C1 segment of cervical spinal cord (tissue), 14 donors: ENCODE measurements at places on chromosomes 5 and 9.

DNA sequence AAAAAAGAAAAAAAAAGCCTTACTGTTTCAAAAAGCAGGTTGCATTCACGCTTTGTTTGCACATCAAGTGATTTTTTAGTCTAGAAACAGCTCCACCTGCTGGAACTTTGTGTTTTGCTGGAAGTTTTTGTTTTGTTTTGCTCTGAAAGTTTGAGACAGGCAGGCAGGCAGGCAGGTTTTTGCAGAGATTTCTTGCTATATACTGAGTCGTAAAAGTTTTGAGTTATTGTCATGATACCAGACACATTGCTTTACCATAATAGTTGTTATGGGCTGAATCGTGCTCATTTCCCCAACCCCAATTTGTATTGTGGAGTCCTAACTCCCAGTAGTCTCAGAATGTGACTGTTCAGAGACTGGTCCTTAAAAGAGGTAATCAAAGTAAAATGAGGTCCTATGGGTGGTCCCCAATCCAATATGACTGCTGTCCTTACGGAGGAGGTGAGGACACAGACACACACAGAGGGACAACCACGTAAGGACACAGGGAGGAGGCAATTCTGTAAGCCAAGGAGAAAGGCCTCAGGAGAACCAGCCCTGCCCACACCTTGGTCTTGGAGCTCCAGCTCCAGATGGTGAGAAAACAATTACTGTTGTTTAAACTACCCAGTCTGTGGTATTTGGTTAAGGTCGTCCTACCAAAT lies 20.9 kb downstream of the OR2Y1 start:
- no peak for DNase-seq

DNA sequence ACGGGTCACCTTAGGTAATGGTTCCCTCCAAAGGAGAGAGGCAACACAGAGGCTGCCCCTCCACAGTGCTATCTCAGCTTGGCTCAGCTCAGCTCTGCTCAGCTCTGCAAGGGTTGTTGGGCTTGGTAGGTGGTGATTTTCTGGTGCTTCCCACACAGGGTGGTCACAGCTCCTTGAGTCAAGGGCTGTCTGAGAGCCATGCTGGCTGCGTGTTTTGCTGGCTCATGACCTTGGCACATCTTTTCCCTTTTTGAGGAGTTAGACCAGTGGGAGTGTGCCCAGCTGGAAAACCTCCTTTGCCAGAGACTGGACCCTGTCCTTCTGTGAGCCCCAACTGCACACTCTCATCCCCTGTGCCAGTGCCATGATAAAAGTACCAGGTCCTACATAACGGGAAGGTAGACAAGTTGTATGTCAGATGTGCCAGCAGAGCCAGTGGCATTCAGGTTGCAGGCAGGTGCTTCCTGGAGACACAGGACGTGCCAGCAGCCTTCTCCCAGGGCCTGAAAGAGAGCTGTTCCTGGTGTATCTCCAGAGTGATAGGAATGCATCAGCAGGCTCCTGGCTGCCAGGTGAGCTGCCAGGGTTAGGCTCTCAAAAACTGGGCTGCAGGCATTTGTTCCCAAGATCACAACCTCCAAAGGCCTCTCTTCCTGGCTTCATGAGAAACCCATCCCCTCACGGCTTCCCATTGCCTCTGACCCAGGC lies 118.6 kb upstream of the CXCL14 start:
- DNase-seq = no peak

DNA sequence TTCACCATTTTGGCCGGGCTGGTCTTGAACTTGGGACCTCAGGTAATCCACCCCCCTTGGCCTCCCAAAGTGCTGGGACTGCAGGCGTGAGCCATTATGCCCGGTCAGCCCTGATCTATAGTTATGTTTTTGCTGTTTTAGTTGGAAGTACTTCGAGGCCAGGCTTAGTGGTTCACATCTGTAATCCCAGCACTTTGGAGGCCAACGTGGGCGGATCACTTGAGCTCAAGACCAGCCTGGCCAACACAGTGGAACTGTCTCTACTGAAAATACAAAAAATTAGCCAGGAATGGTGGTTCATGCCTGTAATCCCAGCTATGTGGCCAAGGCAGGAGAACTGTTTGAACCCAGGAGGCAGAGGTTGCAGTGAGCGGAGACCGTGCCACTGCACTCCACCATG lies 2.0 kb downstream of the HSPA9 start:
- no peak for DNase-seq

DNA sequence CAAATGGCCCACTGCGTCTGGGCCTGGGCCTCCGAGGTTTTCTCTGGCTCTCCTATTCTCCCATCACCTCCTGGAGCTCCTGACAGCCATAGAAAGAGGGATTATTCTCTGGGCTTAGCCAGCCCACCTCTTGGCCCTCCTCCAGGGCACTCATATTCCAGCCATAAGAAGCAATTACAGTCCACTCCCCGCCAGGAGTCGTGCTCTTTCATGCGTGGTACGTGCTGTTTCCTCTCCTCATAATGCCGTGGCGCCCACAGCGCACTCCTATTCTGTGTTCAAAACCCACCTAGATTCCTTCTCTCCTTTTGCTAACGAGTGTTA lies 240.8 kb upstream of the ZNF462 start:
- DNase-seq = no peak

DNA sequence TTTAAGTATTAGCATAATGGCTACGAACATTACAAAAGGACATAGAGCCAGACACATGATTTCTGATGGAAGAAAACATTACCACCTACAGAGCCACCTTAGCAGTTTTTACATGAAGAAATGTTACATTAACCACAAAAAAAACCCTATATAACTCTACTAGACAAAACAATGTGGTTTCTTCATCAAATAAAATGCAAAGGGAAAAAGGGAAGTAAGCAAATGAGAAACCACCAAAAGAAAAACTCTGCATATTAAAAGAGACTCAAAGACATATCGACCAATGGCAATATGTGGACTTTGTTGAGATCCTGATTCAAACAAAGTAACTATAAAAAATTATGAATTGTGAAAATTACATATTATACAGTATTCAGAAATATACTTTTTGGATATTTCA lies 132.7 kb downstream of the TSSK1B start:
- DNase-seq = no peak

DNA sequence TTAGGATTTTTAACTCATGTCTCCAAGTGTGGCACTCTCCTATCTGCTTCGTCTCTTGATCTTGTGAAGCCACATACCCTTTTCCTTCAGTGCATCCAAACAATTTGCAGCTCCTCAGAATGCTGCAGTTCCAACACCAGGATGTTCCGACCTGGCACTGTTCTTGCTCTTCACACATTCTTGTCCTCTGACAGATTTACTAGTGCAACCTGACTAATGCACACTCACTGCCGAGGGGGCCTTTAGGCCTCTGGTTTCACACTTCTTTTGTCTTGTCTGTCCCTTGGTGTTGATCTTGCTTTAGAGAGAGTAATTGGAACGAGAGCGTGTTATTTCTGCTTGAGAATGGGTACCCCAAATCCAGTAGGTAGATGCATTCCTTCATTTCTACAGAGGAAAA lies 15.0 kb downstream of the ARHGAP26 start:
- no peak for DNase-seq

- peak; percentile 54 for DNase-seq
These were observed 5.3 kb downstream of the ATOSB start for GRCh38 chr9:35110327-35110761.

DNA sequence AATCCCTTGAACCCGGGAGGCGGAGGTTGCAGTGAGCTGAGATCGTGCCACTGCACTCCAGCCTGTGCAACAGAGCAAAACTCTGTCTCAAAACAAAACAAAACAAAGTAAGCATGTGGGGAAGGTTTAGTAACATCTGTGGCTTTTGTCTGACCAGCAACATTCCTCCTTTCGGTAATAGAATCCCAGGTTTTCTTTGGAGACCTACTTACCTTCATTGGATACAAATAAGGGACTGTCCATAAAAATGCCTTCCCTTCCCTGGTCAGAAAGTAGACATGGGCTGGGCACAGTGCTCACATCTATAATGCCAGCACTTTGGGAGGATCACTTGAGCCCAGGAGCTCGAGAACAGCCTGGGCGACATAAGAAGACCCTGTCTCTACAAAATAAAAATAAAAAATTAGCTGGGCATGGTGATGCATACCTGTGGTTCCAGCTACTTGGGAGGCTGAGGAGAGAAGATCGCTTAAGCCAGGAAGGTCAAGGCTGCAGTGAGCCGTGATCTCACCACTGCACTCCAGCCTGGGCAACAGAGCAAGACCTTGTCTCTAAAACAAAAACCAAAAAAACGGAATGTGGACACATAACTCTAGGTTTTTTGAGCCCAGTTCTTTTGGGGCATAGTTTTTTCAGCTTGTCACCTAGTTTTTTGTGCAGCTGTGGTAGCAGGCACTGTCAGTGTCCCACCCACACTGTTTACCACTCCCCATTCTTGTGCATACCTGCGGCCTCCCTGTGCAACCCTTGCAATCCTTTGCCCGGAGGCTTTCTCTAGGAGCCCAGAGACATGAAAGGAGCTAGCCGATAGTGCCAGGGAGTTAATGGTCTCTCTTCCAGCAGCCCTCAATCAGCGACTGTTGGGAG lies 9.0 kb upstream of the SPINK4 start:
- DNase-seq = no peak

DNA sequence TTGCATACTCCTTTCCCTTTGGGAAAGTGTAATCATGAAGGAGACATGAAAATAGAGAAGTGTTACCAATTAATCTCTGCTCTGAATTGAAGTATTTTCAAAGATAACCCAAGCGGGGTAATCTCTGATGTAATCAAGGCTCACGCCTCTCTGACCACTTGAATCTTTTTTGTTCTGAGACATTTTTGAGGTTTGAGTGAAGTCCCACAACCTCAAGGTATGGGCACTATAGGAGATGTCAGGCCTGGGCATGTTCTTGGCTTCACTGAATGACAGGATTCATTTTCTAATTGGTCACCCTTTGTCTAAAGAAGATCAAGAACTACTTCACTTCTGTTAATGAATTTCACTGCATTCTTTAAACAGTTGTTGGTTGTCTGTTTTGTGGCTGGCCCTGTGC lies 23.7 kb downstream of the ENHO start:
- DNase-seq = no peak

DNA sequence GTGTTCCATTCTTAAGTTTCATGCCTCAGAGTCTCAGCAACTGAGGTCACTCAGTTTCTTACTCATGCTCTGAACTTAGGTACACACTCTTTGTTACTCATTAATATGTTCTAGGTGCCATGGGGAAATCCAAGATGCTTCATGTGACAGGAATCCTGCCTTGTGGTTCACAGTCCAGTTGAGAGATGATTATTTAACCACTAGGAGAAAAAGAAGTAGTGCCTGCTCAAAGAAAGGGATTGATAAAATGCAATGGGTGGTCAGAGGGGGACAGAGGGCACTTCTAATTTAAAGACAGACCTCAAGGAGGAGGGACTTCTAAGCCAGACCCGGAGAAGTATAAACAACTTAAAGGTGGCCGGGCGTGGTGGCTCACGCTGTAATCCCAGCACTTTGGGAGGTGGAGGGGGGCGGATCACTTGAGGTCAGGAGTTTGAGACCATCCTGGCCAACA lies 69.0 kb downstream of the UGCG start:
- no peak for DNase-seq

DNA sequence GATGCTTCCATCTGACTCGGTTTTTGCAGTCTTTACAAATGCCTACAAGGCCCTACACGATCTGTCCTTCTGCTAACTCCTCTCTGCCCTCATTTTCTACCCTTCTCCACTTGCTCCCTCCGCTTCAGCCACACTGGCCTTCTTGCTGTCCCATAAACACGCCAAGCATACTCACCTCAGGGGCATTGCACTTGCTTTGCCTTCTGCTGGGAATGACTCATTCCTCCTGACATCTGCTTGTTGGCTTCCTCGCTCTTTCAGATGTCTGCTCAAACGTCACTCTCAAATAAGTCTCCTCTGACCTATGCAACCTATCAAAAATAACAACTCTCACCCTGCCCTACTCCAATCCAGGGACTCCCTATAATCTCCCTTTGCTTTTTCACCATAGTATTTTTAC lies 28.2 kb downstream of the CDC25C start:
- no peak for DNase-seq

DNA sequence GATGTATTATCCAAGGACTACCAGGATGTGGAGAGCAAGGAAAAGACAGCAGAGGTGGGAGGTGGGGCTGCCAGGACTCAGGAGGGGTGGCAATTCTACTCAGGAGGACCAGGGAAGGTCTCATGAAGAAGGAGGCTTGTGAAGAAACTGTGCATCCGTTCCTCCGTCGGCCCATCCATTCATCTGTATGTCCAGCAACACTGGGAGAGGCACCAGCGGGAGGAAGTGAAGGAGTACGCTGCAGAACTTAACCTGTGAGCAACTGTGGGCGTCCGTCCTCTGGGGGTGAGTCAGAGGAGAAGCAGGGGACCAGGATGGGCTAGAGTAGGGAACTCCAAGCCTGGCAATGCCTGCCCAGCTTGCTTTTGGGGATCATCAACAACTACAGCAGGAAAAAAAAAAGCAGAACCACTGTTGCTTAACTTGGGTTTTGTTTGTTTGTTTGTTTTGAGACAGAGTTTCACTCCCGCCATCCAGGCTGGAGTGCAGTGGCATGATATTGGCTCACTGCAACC lies 47.3 kb upstream of the NEURL1B start:
- no peak for DNase-seq

DNA sequence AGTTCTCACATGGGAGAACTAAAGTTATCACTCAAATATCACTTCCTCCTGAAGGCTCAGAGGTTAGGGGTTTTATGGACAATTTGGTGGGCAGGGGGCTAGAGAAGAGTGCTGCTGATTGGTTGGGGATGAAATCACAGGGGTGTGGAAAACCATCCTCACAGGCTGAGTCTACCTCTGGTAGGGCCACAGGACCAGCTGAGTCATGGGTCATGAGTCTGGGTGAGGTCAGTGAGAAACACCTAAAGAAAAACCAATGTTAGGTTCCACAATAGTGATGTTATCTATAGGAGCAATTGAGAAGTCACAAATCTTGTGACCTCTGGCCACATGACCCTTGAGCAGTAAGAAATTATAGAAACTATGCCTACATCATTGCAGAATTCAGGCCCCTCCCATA lies 203.3 kb upstream of the TARS1 start:
- DNase-seq = no peak

DNA sequence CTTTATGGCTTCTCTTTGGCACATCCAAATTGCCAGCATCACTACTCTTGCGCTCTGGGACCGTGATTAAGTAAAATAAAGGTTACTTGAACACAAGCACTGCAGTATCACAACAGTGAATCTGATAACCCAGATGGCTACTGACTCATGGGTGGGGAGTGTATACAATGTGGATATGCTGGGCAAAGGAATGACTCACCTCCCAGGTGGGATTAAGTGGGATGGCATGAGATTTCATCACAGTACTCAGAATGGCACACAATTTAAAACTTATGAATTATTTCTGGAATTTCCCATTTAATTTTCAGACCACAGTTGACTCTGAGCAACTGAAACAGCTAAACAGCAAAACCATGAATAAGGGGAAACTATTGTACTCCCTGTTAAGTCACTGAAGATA lies 4.3 kb downstream of the GFM2 start:
- DNase-seq = no peak
